Endodermal cell (in vitro differentiated cells): ENCODE measurements at places on chromosomes 12 and 14. TPM values are rescaled to one million over a fixed set of nuclear protein-coding genes. Genes with fewer than 3 reads are reported as not detected.

The ZNF605 gene
- 22.8 and 25.8 TPM in 2 replicates for total RNA-seq

The INHBC gene
- total RNA-seq = not detected in 3 replicates

The WDR20 gene
- total RNA-seq = 35.1 and 37.6 TPM in 2 replicates

The DUSP16 gene
- total RNA-seq = 42.5 and 51.9 TPM in 2 replicates

The RIPK3 gene
- total RNA-seq = not detected in 2 replicates

The DAO gene
- not detected in 3 replicates for total RNA-seq
